Stimulated activated CD4-positive, alpha-beta T cell treated with anti-CD3 and anti-CD28 coated beads, TNF-alpha, amount 100 ng/mL, for 4 hours (primary cell): ENCODE measurements at places on chromosomes 1 and 21.

DNA sequence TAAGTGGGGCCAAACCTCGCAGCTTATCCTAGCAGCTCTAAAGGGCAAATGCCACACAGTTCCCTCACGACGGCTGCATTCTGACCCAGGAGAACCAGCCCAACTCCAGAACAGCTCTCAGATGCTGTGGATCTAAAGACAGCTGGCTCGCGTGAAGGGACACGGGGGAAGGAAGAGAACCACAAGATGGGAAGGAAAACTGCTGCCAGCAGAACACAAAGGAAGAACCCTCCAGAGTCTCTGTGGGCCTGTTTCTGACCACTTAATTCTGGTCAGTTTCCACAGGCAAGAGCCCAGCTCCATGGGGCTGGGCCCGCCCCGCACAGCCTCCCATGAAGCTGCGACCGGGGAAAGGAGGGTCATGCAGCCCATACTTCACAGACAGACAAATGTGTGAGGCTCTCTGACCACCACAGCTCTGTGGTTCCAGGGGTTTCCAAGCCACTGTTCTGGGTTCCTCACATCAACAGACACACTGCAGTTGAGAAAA is 61.1 kb downstream of the SLC45A1 start:
- no peak for DNase-seq

DNA sequence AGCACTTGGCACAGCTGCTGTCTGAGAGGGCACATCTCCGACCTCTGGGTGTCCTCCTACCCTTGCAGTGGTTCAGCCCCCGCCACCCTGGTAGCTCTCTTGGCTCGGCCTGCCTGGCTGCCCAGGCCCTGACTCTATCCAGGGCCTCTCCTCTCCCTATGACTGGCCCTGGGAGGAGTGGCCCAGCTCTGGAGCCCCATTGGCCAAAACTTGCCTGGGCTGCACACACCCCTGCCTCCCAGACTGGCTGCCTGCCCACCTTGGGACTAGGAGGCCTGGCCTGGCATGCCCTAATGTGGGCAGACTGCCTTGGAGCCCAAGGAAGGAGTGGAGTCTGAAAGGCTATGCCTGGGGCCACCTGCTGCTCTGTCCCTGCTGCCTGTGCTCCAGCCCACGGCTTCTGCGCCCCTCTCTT is 33.6 kb downstream of the ACOT11 start:
- DNase-seq: no peak

DNA sequence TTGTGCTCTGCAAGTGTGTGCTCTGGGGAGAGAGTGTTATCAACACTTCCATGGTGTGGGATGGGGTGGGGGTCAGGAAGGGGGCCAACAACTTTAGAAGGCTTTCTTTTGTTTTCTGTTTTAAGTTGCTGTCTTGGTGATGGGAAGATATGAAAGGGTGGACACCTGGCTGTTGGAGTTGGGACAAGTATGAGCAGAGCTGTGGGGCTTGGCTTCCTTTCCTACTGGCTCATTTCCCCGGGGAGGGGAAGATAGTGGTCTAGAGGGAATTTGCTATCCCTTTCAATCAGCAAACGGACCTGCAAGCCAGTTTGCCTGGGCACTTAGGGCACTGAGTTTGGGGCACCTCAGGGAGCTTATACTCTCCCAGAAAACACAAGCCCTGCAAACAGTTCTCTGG is 19.2 kb downstream of the IER5 start:
- DNase-seq: no peak

GRCh38 chr1:156095906-156096508 is 13.7 kb upstream of the MEX3A start:
- DNase-seq: no peak

DNA sequence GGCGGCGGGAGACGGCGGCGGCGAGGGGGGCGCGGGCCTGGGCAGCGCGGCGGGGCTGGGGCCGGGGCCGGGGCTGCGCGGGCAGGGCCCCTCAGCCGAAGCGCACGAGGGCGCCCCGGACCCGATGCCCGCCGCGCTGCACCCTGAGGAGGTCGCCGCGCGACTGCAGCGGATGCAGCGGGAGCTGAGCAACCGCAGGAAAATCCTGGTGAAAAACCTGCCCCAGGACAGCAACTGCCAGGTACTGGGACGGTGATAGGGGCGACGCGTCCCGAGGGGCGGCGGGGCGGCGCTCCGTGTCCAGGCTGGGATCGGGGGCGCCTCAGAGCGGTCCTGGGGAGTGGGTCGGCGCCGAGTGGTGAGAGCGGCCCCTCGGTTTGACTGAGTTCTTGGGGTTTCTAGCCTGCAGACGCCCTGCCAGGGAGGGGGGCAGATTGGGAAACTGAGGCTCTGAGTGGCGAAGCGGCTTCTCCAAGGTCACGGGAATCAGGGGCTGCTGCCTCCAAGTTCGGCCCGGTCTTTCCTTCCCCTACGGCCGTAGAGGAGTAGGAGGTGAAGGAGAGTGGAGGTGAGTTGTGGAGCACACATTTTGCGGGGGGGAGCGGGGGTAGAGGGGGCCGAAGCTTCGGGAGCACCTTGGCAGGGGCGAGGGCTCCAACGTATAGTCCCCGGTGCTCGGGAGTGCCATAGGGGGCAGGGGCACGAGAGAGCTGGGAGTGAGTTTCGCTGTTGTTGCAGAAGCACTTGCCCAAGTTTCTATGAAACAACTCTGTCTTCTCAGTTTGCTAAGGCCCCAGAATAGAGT is 508 bp downstream of the RAVER2 start:
- DNase-seq: no peak

DNA sequence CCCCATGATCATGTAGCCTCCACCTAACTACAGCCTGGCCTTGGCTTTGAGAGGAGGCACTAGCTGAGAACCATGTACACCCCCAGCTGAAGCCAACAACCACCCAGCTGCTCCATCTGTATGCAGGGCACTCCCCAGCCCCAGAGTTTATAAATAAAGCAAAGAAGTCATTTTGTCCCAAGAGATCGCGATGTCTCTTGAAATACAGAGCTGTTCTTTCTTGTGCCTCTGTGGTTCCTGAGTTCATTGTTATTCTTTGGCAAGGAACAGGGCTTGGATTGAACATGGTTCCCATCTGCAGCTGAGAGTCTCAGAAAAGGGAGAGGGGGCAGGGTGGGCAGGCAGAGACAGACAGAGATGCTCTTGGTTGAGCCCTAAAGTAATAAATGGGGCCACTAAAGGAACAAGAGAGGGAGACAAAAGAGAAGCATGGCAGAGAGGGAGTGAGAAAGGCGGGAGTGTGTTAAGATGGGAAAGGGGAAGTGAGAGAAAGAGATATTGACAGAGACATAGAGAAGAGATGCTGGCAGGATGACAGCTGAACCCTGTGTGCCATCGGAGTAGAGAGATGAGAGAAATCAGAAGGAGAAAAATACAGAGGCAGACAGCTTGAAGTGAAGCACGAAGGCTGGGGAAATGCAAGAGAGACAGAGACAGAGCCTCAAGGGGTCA is 63.3 kb downstream of the TNR start:
- no peak for DNase-seq

GRCh38 chr1:178898401-178898800 is 27.5 kb upstream of the ANGPTL1 start:
- DNase-seq: no peak

GRCh38 chr1:167565922-167566321 is 12.4 kb upstream of the CREG1 start:
- DNase-seq: no peak

DNA sequence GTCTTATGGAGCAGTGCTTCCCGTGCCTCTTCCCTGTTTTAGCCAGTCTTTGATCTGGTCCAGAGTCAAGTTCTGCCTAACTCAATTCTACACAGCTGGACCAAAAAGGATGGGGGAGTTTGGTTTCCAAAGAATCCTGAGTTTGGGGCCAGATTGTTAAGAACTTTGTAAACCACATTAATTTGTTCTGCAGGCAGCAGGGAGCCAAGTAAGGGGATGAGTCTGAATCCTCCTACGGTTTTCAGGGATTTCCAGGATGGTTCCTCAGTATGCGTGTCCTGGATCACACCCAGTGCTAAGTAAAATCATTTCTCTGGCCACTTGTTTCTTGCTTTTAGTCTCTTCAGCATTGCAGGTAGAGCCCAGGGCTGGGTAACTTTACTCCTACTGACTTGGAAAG is 26.1 kb upstream of the GJA5 start:
- DNase-seq: no peak

DNA sequence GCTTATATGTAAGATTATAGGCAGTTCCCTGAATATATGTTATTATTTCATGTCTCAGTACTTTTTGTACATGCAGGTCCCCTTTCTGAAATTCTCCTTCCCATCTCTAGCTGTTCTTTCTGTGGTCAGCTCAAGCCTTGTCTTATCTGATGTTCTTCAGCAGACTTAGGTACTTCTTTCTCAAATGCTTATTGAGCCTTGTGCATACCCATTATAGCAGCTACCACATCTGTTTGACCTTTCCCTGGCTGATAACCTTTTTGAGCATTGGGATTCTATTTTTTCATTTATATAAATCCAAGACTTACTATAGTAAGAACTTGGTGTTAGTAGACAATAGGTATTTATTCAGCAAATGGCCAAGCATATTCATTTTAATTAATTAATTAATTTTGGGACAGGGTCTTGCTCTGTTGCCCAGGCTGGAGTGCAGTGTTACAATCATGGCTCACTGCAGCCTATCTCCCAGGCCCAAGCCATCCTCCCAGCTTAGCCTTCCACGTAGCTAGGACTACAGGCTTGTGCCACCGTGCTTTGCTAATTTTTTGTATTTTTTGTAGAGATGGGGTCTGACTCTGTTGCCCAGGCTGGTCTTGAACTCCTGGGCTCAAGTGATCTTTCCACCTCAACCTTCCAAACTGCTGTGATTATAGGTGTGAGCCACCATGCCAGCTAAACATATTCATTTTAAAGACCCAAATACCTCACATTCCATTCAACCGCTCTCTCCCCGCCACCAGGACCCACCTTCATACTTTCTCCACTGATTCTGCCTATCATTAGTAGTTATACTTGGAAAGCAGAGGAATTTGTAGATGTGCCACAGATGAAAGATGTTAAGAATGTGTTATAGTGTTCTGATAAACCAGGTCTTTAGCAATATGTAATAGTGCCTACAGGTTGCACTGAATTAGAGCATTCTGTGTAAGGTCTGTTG is 16.7 kb downstream of the TIPRL start:
- no peak for DNase-seq

- DNase-seq: no peak
Observed at GRCh38 chr1:62513013-62513412, 76.2 kb downstream of the USP1 start.

DNA sequence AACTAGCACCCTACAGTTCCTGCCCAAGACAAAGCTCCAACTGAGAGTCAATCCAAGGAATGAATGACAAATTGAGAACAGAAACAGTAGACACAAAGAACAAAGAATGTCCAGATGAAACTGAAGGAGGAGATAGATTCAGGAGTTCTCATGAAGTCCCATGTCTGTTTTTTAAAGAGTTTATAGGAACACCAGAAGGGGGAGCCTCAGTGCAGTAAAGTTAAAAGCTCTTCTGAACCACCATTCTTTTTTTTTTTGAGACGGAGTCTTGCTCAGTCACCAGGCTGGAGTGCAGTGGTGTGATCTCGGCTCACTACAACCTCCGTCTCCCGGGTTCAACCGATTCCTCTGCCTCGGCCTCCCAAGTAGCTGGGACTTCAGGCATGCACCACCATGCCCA is 323.6 kb downstream of the MRPL39 start:
- DNase-seq: no peak

DNA sequence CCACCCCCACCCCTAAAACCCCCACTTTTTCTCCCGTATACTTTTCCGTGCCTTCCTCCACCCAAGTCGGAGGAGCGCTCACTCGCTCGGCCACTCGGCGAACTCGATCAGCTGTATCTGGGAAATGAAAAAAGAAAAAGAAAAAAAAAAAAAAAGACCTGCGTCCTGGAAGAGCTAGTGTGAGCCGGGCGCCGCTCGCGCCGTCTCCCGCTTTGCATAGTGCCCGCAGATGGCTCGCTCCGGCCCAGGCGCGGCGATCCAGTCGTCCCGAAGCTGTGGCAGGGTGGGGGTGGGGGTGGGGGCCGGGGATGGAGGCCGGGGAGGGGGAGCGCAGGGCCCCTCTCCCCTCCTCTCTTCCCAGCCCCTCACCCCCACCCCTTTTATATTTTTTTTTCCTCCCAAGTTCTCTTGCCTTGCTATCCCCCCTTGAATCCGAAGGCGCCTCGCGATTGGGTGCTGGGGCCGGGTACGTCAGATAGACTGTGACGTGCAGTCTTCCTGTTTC is 299 bp upstream of the PROX1 start:
- DNase-seq: no peak

DNA sequence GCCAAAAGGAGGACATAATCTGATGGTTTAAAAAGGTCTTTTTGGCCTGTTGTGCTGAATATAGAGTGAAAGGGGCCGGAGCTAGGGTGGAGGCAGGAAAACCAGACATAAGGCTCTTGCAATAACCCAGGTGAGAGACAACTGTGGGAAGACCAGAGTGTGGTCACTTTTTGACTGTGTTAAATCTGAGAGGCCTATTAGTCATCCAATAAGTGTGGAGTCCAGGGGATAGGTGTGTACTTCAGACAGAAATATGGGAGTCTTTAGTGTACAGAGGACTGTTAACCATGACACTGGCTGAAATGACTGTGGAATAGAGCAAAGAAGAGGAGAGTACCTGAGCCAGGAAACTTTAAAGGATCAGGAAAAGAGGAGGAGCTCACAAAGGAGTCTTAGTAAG is 89.3 kb downstream of the VAV3 start:
- DNase-seq: no peak
